ENCODE measurements at places on chromosomes 3 and 15. TPM values are rescaled to one million over a fixed set of nuclear protein-coding genes. Genes with fewer than 3 reads are reported as not detected.

Gene IL17RD
- total RNA-seq, result 1.2 TPM

Gene B3GNT5
- 2.7 TPM for total RNA-seq

DNA sequence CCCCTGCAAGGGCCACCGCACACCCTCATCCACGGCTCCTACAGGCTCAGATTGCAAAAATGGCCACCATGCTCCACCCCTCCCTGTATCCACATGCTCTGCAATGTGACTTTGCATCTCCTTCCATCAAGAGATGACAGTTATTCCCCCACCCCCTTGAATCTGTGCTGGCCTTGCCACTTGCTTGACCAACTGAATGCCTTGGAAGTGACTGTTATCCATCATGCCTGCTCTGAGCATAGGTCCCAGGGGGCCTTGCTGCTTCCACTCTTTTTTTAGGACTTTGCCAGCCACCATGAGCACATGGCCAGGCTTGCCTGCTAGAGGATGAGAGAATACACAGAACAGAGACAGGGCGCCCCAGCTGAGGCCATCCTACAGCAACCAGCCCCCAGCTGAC lies 13.6 kb downstream of the HAPLN3 start:
- peak; percentile 48 for DNase-seq

DNA sequence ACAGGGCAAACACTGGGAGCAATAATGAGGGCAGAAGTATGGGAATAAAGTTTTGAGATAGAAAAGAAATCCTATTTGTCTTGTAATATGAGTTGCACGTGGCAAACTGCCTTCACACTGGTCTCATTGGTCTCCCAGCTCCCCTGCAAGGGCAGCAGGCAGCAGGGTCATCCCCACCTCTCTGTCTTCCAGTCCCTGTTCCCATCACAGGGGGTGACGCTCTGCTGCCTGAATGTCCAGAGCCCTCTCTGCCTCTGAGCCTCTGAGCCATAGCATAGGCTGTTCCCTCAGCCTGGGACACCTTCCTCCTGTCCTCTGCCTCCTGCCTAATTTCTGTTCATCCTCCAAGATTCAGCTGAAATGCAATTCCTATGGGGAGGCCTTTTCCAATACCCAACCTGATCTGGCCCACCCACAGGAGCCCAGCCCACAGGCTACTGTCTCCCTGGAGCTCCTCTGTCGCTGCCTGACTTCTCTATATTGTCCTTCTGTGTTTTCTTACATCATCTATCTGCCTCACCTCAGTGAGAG lies 12.1 kb upstream of the SKOR1 start:
- no peak for DNase-seq

Gene FOXB1
- not detected for total RNA-seq

DNA sequence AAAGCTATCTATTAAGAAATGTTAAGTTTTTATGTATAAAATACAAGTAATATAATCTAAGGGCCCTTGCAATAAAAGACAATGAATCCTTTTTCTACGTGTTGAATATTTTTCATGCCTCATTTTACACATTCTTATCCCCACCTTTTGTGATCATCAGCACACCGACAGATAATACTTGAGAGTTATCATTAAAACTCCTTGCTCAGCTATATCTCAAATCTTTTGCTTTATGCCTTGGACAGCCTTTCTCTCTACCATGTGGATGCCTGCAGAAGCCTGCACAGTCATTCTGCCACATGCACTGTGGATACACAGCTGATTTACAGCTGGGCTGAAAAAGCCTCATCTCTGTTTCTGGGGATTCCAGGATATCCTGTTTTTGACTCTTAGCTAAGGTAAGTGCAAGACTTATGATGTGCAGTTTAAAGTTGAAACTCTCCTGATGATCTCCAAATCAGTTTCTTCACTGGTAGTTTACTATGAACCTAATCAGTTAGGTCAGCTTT lies 1565.1 kb downstream of the SI start:
- DNase-seq, result no peak

Gene CIDEC
- total RNA-seq, result not detected

All from GM23248 (cell line).